ENCODE measurements at places on chromosomes 5 and 9.

GRCh38 chr9:86281593-86282076 is 703 bp downstream of the ISCA1 start:
- DNase-seq: peak; percentile 81

DNA sequence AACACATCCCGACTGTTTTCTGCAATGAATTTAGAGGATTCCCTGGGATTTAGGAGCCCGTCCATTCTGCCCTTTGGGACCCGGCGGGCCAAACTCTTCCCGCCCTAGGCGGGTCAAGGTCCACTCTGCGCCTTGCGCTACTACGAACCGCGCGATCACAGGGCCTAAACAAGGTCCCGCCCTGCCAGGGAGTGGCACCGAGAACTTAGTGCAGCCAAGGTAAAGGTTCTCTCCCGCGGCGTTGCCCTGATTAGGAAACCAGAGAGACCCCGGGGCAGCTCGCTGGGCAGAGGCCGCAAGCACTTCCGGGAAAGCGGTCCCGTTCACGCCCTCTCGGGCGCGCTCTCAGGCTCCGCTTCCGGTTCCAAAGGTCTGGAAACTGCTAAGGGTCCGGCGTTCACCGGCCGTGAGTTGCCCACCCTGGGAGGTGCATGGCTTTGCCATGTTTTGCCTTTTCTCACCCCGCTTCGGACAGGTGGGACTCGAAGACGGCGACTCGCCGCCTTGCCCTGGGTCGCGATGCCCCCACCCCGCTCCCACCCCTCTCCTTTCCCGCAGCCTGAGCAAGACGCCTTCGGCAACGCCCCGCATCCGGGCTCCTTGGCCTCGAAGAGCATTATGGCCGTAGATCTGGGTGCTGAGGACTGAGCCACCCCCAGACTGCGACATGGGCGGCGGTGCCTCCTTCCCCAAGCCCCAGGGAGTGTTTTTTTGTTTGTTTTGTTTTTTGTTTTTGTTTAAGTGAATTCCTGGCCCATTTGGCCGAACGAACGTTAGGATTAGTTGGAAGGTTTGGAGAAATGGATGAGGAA is 23.4 kb downstream of the HNRNPK start:
- DNase-seq: peak; percentile 84

DNA sequence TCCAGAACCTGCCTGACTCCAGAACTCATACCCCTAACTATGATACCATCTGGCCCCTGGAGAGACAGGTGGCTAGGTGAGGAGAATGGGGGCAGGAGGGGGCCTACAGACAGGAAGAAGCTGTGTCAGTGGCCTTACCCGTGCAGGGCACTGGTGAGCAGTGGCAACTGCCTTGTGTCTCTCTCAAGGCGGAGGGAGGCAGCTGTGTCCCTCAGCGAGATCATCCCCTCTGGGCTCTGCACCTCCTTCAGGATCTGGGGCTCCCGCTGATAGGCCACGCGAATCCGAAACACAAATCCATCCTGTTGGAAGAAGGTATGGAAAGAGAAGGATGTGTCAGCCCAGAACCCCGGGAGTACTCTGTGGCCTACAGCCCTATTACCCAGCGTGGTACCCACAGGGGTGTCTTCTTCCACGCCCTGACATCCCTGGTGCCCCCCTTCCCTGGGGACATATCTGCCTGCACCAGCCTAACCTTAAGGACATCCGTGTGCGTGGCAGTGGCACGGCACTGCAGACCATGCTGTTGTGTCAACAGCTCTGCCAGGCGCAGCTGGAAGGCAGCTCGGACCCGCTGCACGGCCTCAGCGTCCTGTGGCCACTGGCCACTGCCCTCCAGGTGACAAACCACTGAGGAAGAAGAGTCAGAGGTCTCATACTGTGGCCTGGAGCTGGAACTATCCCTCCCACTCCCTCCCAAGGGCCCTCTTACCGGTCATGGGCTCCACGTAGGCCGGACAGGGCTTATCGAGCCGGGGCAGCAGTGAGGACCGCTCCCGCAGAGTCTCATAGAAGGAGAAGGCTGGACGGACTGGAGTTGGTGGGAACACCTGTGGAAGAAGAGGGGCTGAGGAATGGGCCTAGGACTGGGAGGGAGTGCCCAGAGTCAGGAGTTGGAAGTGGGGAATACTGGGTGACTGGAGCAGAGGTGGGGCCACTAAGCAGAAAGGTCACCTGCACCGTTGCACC is 7.8 kb downstream of the NOL6 start:
- DNase-seq: no peak

DNA sequence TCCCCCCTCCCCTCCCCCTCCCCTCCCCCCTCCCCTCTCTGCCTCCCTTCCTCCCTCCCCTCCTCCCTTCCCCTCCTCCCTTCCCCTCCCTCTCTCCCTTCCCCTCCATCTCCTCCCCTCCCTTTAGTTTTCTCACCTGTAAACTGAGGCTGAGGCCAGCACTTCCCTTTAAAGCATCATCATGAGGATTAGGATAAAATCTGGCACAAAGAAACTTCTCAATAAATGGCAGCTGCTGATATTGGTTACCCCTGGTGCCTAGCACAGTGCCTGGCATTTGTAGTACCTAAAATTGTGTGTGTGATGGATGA is 41.9 kb downstream of the RAI14 start:
- DNase-seq: no peak

GRCh38 chr9:95627802-95628201 is 111.0 kb upstream of the PTCH1 start:
- DNase-seq: no peak

- no peak for DNase-seq
These were observed 8.9 kb downstream of the TSSK1B start for GRCh38 chr5:113425909-113426308.

DNA sequence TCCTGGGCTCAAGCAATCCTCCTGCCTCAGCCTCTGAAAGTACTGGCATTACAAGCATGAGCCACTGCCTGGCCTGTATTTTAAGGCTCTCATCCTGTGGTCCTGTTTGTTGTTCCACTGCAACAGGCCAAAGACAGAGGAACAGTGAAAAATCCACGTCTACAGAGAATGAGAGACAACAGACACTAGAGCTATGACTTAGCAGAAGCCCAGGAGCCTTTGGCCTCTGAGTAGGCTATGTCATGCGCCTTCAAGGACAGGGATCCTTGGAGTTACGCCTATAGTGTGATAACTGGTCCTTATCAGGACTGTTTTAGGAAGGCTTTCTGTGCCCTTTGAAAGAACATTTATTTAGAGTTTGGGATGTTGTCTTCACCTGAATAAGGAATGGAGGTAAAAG is 10.5 kb downstream of the POC5 start:
- no peak for DNase-seq

DNA sequence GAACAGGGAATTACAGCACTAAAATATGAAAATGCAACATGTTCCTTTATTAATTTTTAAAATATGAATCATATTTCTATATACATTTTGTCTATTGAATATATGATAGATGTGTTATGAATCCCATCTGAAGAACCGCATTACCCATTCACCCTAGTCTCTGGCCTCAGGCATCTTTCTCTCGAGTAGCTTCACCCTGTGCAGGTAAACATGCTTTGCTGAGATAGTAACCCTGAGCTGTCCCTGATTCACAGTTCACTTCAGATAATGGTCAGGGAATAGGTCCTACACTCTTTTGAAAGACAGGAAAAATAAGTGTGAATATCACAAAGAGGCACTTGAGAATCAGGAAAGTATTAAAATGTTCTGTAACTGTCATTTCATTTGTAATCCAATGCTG is 766.8 kb downstream of the IRX1 start:
- DNase-seq: no peak

GRCh38 chr5:43685252-43685950 is 82.4 kb downstream of the NNT start:
- DNase-seq: no peak

DNA sequence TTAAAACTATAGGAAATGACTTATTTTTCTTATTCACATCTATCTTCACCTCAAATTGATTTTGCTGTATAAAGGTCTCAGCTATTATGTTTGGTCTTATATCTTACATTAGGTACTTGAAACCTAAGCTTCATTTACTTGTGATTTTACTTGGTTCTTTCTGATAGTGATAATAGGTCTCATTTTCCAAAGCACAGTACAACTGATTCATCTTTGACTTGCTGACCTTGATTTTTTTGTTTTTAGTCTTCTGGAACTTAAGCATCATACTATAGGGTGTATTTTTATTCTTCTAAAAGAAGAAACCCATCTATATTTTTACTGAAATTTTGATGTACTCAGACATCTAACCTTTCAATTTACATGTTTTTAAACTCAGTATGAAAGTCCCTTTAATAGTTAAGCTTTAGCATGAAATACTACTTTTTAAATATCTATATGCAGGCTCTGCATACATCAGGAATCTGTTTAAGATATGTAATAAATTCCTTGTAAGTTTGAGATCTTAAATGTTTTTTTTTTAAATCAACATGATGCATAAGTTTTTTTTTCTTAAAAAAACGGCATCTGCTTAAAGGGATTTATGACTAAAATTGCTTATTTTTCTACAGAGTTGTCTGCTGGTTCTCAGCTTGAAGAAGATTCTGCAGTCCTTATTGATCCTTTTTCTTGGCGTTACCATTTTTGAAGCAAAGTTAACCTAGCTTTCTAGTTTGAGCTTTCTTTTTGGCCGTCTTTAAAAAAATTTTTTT is 13.3 kb downstream of the MATR3 start:
- DNase-seq: no peak

DNA sequence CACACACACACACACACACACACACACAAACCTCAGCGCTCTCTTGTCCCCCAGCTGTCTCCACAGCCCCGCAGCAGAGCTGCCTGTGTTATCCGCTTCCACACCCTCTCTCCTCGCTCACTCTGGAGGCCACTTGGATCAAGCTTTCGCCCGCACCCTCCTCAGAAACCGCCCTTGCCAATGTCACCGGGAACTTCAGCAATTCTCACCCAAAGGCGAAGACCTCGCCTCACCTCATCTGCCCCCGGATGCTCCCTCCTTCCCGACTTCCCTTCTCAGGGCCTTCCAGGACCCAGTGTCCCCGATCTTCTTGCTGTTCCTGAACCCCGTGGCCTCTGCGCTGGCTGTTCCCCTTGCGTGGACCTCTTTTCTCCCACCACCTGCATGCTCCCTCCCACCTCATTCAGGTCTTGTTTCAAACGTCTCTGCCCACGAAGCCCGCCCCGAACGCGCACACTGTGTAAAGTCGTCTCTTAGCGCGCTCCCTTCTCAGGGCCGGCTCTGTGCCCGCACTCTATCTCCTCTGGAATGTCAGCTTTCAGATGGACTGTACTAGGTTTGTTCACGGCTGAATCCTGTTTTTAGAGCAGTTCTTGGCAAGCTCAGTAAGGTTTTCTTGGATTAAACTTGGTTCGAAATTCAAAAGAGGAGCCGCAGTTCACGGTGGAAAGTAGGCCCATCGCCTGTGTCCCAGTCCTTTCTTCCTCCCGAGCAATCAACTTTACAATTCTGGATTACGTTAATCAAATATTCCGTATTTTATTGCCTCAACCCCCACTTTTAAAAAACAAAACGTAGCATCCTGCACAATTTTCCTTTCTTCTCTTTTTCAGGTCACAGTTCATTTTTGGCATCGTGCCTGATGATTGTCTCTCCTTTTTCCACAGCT is 1.0 kb upstream of the TRIM7 start:
- no peak for DNase-seq

DNA sequence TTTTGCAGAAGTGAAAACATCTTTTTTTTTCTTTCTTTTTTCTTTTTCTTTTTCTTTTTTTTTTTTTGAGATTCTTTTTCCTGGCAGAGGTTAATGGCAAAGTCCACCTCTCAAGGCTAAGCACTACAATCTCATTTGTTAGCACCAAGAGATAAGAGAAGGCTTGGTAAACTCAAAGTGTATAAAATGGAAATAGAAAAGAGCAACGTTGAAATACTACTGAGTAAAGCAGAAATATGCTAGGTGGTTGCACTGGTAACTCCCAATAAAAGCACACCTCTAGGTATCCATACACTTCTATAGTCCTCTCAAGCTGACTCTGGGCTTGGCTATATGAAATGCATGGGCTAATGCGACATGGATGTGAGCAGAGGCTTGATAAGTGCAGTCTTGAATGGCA is 188.9 kb downstream of the RAB3C start:
- no peak for DNase-seq

- DNase-seq: no peak
These were observed 79.1 kb upstream of the ALDH1B1 start for GRCh38 chr9:38313421-38313820.

DNA sequence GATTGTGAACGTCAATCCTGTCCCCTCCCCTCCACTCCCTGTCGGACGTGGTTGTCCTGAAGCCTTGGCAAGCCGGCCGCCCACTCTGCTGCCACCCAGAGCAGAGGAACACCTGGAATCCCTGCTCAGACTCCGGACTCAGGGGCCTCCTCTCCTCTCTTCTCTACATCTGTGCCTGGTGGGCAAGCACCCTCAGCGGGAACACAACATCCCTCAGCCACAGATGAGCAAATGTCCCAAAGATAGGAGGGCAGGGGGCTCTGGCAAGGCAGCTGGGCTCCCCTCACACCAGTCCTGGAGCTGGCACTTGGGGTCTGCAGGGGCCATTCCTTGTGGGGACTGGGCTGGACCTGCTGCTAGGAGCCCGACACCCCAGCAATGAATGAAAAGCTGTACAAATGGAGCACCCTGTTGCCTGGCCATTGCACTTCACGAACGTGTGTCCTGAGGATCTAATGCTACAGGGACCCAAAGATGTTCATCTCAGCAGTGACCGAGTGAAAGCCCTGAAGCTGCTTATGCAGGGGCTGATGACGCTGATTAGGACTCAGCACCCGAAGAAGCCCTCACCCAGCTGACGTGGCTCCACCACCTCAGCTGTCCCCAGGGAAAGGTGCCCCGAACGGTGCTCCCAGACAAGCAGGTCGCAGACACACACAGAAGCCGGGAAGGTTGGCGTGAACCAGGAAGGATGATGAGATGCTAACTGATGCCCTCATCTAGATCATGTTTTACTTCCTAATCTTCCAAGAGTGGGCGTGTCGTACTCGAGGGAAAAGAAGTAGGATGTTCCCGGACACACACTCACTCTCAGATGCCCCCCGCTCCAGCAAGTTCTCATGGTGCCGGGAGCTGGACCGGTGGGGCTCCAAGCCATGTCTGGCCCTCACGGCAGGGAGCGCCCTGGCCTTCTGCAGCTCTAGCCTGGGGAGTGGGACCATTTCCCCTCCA is 177.0 kb upstream of the PPP1R26 start:
- DNase-seq: no peak

- no peak for DNase-seq
These were observed 72.9 kb downstream of the SERINC5 start for GRCh38 chr5:80182809-80183580.

DNA sequence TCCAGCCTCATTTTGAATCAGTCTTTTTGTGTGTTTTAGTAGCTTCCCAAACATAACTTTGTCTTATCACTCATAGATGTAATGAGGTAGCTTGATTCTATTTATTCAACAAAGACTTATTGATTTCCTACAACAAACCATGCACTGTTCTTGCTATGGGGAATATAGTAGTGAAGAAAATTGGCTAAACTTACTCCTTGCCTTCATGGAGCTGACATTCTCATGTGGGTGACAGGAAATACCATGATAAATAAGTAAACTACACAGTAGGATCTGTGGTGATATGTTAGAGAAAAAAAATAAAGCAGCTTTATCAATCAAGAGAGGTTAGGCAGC is 255.7 kb upstream of the TNC start:
- DNase-seq: no peak

GRCh38 chr5:13771011-13771571 is 173.4 kb downstream of the DNAH5 start:
- DNase-seq: no peak

GRCh38 chr5:83364312-83365299 is 106.9 kb upstream of the VCAN start:
- no peak for DNase-seq

Data from left lung (tissue), 14 donors.